ENCODE measurements at places on chromosomes 7 and 10.

- DNase-seq: no peak
Measured at GRCh38 chr10:91567815-91568214, 65.1 kb downstream of the PPP1R3C start.

- peak; percentile 60 for DNase-seq
Measured at GRCh38 chr7:69620063-69620462, 21.8 kb downstream of the AUTS2 start.

DNA sequence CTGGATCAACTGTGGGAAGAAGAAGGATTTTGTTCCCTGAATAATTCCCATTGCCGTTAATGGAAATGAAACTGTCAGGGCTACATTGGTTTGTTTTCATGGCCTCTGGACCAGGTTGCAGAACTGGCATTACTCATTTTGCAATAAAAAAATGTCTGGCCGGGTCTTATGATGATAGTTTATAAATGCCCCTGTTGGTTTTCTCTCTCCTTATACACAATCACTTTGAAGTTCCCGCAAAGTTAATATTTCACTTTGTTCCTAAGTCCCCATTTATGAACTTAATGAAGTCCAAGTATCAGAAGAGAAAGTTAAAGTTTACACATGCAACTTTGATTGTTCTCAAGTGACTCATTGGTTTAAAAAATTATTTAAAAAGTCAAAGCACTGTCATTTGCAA is 150.7 kb upstream of the PRR15 start:
- no peak for DNase-seq

- DNase-seq: no peak
Measured at GRCh38 chr7:10082896-10083295, 890.8 kb upstream of the PHF14 start.

DNA sequence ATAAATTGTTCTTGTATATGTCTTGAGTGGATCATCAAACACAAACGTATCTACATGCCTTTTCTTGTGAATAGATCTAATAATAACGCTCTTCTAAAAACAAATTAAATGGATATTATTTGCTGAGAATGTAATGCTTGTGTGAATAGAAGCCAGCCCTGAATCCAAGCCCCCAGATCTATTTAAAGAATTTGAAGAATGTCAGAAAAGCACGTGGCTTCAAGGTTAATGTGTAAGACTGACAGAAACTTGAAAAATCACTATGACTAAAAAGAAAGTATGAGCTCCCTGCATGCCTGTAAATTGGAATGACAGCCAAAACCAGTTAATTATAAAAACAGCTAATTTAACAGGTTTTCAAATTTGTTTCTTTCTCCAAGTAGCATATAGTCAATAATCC is 43.2 kb upstream of the ATRNL1 start:
- peak; percentile 28 for DNase-seq

- DNase-seq: peak; percentile 4
Measured at GRCh38 chr7:82247814-82248433, 195.7 kb downstream of the CACNA2D1 start.
